ENCODE measurements at places on chromosomes 2 and 18.
A peak's percentile ranks its signal among the peaks of the same experiment; 100 is the strongest.

- no peak for DNase-seq
Observed at GRCh38 chr2:10027660-10028330, 15.6 kb upstream of the KLF11 start.

GRCh38 chr2:30037016-30037415 is 109.8 kb upstream of the YPEL5 start:
- DNase-seq: no peak

GRCh38 chr2:228657807-228658402 is 476.4 kb upstream of the SPHKAP start:
- peak; percentile 46 for DNase-seq

DNA sequence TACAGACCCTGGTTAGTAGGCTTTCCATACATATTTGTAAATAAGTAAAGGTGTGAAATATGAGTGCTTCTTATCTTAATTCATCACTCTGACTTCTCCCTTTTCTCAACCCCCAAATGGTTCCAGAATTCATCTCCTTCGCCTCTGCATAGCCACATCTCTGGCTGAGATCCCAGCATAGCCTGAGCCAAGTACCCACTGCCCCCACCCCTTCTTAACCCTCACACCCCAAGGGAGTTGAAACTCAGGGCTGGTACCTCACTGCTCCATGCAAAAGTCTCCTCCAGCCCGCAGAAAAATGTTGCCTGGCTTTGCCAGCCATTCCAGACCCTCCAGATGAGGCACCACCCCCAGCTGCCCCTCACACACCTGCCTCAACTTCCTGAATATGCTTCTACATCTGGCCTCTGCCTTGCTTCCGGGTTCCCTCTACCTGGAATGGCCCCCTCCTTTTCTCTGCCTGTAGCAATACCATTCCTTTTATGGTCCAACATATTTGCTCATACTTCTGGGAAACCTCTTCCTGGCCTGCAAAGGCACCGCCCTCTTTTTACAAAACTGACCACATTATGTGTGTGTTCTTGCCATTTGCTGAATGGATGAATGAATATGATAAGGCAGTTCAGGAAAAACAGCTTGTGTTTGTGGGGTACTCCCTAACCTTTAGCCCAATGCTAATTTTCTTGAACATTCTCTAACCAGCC is 112.8 kb downstream of the CELF4 start:
- no peak for DNase-seq

GRCh38 chr2:212409560-212409959 is 129.0 kb downstream of the ERBB4 start:
- no peak for DNase-seq

- peak; percentile 56 for DNase-seq
Observed at GRCh38 chr18:8635087-8635486, 25.9 kb downstream of the RAB12 start.

- DNase-seq: no peak
Observed at GRCh38 chr18:3508576-3509549, 58.9 kb downstream of the TGIF1 start.

DNA sequence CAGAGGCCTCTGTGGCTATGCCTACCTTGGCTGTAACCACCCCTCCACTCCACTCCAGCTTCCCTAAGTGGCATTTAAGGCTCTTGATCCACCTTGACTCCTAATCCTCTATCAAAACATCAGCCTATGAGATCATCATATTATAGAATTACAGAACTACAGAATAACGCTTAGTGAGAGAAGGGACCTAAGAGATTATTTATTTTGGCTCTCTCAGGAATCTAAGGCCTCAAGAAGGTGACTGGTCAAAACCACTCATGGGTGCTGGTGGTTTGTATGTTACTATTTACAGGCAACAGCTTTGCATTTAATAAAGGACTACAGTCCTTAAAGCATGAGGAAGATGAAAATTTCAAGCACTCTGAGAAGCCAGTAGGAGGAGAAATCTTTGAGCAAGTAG is 118.8 kb downstream of the FSHR start:
- no peak for DNase-seq

- no peak for DNase-seq
Observed at GRCh38 chr18:8695932-8696517, 9.3 kb upstream of the MTCL1 start.

GRCh38 chr18:50666536-50666935 is 106.6 kb downstream of the MAPK4 start:
- DNase-seq: no peak

DNA sequence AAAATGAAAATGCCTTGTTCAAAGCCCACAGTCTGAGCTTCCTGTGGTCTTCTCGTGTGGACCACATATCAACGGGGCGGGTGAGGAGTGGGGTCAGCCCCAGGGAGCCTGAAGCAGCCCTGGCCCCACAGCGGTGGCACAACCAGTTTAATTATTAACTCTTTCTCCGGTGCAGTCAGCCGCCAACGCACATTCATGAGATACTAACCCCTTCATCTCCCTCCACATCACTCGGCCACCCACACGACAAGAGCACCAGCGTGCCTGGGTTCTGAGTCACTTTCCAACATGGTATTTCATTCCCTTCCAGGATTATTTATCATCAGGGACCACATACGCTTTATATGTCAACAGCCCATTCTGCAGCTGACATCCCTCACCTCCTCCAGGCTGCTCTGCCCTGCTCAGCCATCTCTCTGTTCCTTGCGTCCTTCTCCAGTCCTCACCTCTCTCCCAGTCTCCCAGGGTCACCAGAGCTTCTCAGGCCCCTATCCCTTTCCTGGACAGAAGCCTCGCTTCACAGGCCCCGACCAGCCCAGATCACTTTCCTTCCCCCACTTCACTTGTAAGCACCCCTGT is 48.0 kb upstream of the ID2 start:
- DNase-seq: peak; percentile 96

GRCh38 chr2:71637168-71637567 is 183.8 kb downstream of the DYSF start:
- DNase-seq: no peak

DNA sequence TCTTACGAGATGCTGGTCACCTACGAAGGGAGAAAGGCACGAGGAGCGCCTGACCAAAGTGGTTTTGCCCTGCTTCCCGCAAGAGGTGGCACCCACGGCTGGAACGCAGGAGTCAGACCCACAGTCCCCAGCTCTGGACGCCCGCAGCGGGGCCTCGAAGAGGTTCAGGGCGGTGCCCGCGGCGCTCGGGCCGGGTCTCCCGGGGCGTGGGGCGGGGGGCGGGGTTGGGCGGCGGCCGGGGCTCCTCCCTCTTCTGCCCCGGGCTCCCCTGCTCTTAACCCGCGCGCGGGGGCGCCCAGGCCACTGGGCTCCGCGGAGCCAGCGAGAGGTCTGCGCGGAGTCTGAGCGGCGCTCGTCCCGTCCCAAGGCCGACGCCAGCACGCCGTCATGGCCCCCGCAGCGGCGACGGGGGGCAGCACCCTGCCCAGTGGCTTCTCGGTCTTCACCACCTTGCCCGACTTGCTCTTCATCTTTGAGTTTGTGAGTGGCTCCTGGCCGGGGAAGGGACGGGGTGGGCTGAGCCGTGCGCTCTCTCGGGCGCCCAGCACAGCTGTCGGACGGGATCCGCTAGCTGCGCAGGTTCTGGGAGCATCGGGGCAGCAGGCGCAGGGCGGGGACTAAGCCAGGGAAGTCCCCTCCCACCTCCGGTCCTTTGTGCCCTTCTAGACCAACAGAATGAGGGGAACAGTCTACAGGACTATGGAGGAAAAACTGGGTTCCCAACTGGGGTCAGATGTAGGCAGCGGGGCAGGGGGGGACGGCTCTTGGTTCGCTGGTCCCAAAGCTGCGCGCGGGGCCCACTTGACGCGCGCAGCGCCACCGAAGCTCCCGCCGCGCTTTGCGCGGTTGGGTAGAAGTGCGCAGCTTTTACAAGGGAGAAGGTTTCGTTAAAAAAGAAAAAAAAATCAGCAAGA is at the start of gene MAL:
Gene MAL (plus strand): TSS at position 303 of the 914 bp plus-strand sequence. CDS start 85 bp downstream, at position 388.
- no peak for DNase-seq

GRCh38 chr2:96537066-96537733 is 648 bp downstream of the ARID5A start:
- DNase-seq: peak; percentile 38

GRCh38 chr18:6795307-6795706 is 65.8 kb downstream of the ARHGAP28 start:
- peak; percentile 73 for DNase-seq

- DNase-seq: no peak
Observed at GRCh38 chr2:219544567-219544966, 739 bp downstream of the TMEM198 start.

DNA sequence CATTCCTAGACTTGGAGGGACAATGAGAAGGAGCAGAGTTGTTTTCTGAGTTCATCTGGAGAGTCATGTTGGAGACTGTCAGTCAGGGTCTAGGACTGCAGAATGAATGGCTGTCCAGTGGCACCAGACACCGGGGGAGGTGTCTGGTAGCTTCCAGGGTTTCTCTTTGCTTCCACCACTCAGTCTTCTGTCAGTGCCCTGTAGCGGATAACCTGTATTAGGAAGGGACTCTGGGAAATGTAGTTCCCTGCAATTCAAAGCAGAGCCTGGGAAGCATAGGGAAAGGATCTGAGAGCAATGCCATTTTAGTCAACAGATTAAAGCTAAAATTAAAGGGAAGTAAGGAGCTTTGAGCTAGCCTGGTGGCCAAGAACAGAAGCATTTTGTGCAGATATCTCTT is 257.9 kb downstream of the THSD7B start:
- no peak for DNase-seq

DNA sequence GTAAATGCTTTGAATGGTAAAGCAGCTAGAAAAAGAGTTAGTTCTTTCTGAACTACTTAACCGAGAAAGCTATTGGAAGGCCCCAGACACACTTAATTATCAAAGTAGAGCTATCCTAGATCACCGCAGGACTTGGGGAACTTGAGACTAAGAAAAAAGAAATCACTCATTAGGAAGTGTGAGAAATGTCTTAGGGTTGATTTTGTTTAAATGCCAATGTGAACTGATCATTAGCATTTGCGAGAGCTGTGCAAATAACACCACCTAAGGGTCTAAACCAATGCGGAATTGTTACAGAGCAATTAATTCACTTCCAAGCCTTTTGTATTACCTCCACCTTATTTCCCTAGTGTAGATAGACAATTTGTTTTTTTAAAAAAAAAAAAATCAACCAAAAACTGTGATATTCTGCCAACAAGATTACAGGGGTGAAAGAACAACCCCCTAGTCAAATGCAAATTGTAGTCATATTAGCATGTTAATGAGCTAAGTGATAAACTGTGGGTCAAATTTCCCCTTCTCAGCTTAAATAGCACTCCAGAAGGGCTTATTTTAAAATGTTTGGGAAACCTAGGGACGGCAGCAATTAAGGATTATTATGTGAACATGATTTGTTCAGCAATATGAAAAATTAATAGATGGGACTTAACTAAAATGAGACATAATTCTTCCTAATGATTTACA is 246.2 kb upstream of the STON1 start:
- no peak for DNase-seq

DNA sequence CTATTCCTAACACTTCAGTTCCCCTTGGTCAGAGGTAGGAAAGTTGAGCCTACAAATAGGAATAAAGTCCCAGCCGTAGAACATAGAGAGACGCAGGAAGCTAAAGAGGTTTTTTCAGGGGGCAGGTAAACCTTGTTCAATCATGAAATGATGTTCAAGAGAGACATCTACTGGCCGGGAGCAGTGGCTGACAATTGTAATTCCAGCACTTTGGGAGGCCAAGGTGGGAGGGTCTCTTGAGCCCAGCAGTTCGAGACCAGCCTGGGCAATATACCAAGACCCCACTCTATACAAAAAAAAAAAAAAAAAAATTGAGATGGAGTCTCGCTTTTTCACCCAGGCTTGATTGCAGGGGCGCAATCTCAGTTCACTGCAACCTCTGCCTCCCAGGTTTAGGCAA is 66.7 kb upstream of the DNAJC10 start:
- peak; percentile 46 for DNase-seq

DNA sequence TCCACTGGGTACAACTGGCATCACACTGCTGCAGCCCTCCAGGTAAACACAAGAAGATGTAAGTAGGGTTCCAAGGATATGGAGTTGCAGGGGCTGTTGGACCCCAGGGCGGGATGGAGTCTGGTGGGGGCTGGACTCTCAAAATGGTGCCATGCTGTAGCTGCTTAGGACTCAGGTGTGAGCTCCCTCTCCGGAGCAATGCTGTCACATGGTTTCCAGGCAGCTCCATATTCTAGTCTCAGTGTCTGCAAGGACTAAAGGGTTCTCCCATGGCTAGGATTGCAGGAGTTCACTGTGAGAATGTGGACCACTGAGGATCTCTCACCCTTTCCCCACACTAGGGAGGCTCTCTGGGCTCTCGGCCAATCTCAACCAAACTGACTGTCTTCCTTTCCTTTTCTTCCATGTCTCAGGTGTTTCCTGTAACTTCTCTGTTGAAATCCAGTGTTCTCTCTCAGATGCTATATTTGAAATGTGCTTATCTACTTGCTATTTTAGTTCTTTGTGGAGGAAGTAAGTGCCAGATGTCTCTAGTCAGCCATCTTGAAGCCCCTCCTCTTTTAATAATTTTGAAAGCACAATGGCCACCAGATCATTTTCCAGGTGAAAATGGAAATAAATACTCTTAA is 57.6 kb downstream of the CCNT2 start:
- no peak for DNase-seq

GRCh38 chr2:201500534-201500933 is 49.0 kb downstream of the STRADB start:
- peak; percentile 77 for DNase-seq

GRCh38 chr2:48467637-48468036 is 62.3 kb upstream of the STON1 start:
- peak; percentile 31 for DNase-seq

GRCh38 chr2:218729640-218730039 is 19.0 kb downstream of the TTLL4 start:
- no peak for DNase-seq

DNA sequence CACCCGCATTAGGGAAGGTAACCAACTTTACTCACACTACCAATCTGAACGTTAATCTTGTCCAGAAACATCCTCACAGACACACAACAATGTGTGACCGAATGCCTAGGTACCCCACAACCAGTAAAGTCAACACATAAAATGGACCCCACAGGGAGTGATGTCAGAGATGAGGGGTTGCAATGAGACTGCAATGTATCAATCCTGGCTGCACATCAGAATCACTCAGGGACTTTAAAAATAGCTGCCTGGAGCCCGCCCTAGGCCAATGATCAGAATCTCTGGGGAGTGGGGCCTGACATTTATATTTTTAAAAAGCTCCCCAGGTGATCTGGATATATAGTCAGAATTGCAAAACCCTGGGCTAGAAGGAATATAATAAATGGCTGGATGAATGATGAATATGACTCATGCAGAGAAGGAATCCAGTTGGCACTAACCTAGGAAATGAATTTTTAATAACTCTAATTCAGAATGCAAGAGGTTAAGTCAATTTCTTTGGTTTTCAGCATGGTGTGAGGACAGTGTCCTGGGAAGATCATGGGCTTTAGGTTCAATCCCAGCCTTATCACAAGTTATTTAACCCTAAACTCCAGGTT is 92.8 kb downstream of the COLEC12 start:
- DNase-seq: no peak
